Fibroblast of skin of right biceps (primary cell): ENCODE measurements at places on chromosomes 16 and 17.

GRCh38 chr16:1330260-1330914 is 3.1 kb upstream of the BAIAP3 start:
- DNase-seq, result no peak

GRCh38 chr17:39801055-39801454 is 63.1 kb downstream of the IKZF3 start:
- DNase-seq, result no peak

- DNase-seq, result no peak
Observed at GRCh38 chr17:81738801-81739393, 26.8 kb downstream of the SLC25A10 start.

DNA sequence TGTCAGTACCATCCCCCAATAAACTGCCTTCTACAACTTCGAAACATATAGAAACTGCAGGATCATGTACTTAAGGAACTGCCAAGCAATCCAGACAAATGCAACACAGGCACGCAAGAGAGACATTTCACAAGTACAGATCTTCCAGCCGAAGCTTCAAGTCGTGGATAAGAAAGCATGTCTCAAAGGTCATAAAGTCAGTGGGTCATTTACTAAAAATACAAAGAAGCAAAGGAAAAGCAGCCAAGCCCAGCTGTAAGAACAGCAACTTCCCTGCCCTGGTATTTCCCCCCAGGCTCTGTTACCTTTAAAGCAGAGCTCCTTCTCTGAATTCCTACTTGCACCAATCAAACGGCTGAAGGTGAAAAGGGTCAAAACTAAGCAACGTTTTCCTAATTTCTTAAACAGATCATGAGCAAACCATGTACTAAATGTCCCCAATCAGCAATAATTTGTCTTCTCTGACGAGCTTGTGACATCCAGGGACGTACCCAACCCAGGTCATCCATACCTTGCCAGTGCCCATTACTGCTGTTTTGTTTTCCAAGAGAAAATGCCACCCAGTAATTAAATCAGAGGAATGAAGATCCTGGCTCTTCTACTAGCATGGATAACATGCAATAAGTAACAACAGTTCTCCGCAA is 1.7 kb downstream of the AKTIP start:
- DNase-seq, result no peak

DNA sequence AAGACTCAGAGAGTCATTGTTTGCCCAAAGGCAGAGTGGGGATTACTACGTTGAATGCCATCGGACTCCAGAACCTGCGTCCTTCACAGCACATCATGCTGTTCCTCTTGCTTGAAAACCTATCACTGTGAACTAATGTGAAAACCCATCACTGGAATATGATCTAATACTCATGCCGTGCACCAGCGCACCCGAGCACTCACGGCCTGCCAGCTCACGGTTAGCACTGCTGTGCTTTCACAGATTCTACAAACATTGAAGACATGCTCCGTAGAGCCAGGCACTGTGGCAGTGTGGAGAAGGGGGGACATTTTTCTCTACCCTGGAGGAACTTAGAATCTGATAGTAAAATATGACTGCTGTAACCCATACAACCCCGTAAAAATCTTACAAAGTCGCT is 350.4 kb downstream of the C16orf95 start:
- no peak for DNase-seq

DNA sequence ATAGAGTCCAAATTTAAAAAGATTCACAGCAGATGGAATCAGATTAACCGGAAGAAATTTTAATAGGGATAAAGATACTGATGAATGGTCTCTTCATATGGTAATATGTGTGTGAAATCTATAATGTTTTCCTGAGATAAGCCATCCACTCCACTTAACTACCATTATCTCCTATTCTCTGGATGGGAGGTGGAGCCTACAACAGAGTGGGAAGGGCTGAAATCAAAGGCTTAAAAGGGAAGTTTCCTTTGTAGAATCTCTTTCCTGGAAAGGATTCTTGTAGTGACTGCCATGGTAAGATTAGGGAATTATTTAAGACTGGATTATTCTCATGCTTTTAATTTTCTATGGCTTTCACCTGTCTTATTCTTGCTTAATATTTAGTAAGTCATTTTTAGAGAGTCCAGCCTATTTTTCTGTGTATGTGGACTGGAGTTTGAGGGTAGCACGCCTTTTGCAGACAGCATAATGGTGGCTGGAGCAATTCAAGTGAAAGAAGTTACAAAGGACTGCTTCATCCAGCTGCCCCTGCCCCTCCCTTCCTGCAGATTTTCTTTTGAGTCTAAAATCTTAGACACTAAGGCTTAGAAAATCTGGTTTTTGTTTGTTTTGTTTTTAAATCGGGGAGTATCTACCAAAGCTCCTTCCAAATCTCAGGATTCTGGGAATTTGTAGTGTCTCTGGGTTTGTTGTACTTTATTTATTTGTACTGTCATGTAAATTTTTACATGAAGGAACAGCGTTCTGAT is 26.5 kb downstream of the KAT7 start:
- no peak for DNase-seq

DNA sequence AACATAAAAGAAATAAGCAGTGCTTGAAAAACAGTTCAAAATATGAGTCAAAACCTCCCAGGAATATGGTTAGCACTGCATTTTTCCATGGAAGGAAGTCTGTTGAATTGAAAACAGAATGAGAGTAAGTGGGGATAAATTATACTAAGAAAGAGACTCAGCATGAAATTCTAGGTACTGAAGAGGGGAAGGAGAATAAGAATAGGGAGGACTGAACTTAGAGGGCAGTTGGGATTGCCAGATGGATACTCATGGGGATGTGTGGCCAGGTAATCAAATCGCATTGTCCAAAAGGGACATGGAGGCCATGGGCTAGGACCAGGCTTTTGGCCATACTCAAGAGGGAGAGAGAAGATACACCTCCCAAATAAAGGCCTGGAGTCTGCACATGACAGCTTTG is 247.9 kb downstream of the CDH13 start:
- DNase-seq, result no peak

GRCh38 chr17:72927146-72927545 is 165.3 kb downstream of the SLC39A11 start:
- DNase-seq, result no peak

DNA sequence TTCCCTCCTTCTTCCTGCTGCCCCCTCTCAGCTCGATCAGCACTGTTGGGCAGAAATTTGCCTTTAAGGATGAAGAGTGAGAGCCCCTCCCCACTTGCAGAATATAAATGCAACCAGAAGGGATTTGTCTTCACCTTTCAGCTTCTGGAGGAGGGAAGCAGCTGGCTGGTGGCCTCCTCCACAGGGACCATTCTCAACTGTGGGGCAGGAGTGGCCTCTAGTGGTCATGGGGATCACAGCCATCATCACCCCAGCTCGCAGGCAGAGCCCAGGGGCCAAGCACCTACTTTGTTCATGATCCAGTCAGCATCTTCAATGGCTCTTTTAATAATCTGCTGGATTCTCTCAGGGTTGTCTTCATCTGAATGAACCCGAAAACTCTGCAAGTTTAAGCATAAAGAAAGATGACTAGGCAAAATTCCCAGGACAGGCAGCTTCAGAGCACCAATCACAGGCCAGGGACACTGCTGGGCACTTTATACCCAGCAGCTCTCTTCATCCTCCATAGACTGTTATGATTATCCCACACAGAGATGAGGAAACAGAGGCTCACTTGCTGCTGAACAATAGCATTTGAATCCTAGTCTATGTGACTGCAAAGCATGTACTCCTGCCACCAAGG is 13.1 kb downstream of the LYRM9 start:
- peak; percentile 48 for DNase-seq

DNA sequence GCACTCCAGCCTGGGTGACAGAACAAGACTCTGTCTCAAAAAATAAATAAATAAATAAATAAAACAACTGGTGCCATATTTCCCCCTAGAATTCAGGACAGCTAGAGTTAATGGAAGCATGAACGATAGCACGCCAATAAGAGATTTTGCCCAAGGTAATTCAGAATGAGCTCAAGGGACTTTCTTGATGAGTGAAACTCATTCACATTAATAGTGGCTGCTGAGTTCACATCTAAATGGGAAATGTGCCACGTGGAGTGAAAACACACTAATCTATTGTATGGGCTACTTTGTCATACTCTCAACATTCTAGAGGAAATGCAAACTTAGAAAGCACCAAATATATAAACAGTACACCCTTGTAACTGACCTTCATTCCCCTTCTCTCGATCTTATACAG is 47.4 kb upstream of the PSMD7 start:
- DNase-seq, result no peak

DNA sequence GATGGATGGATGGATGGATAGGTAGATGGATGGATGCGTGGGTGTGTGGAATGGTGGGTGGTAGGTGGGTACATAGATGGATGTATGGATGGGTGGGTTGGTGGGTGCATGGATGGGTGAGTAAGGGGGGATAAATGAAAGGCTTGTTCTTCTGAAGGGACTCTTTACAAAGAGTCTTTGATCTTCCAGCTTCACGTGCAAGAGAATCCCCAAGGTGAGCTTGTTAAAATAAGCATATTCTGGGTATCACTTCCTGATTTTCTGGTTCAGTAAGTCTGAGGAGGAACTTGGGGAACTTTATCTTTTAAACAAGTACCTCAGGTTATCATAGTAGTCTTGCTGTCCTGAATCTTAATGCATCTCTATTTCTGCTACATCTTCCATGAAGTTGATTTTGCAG is 639.1 kb downstream of the MAF start:
- no peak for DNase-seq

DNA sequence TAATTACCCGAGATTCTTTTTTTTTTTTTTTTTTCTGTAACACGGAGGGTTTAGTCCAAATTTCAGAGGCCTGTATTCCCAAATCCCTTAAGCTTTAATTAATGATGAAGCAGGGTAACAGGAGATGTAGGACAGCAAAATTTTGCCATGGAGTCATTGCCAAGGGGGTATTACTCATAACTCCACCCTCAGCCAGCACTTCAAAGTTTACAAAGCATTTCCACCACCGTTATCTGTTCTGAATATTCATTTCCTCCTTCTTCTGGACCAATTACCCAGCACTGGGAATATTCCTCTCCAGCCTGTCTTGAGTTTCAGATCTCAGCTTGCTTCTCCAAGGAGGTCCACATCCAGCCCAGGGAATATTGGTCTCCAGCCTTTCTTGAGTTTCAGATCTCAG is 747.5 kb upstream of the EEF2KMT start:
- no peak for DNase-seq

- DNase-seq, result no peak
Observed at GRCh38 chr16:19068237-19068815, 912 bp downstream of the COQ7 start.

GRCh38 chr17:56602292-56603130 is 9.0 kb downstream of the NOG start:
- DNase-seq, result no peak

GRCh38 chr16:30186782-30187555 is 3.6 kb downstream of the CORO1A start:
- DNase-seq, result peak; percentile 40

DNA sequence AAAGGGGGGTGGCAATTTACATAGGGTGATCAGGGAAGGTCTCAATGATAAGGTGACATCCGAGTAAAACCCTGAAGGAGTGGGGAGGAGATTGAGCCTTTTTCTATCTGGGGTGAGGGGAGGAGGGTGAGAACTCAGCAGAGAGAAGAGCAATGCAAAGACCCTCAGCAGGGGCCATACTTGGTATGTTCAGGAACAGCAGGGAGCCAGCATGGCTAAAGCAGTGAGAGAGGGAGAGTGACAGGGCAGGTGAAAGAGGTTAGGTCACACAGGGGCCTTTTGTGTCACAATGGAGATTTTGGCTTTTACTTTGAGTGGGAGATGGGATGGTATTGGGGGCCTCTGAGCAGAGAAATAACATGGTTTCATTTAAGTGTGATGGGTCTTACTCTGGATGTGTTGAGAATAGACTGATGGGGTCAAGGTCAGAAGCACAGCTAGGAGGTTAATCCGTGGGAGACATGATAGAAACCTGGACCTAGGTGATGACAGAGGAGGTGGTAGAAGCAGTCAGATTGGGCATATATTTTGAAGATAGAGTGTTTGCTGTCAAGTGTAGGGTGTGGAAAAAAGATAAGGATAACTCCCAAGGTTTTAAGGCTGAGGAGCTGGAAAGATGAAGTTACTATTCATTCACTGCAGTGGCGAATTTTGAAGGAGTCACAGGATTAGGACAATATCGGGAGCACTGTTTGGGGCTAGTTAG is 6.2 kb downstream of the SP2 start:
- DNase-seq, result no peak

GRCh38 chr16:86259499-86259898 is 250.8 kb upstream of the FOXF1 start:
- DNase-seq, result no peak

DNA sequence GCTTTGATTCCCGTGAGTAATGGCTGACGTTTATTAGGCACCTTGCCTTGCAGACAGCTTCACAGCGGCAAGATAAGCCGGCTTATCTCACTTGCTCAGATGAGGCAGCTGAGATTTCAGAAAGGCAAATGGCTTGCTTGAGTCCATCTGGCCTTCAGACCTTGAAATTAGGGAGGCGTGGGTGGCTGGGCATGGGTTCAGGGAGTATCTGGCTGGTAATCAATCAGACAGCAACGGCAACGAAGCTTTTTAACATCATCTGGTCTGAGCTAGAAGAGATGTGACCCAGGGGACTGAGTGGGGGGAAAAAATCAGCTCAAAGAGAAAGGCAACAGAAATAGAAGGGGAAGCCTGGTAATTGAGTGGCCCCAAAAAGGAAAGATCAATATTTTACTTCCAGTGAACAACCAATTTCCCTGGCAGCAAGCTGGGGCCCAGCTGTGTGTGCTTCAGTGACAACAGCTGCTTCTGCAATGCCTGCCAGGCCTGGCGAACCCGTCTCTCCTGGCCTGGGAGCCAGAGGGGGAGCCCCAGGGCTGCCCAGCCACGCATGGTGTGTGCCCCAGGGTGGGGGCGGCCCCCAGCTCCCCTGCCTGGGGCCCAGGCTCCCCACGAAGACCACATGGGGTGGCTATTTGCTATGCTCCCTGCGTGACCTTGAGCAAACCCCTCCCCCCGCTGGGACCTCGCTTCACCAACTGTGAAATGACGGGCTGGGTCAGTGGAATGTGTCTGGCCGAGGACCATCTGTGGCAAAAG is 34.0 kb downstream of the RAB11FIP4 start:
- no peak for DNase-seq

- DNase-seq, result no peak
Observed at GRCh38 chr16:70470927-70471341, 16.5 kb downstream of the FCSK start.

DNA sequence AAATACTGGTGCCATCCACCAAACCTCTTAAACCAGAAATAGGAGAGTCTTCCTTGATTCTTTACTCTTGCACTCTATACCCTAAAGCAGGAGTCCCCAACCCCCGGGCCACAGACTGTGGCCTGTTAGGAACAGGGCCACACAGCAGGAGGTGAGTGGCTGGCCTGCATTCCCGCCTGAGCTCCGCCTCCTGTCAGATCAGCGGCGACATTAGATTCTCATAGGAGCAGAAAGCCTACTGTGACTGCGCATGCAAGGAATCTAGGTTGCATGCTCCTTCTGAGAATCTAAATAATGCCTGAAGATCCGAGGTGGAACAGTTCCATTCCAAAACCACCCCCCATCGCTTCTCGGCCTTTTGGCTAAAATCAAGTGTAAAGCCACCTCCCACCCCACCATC is 30.3 kb upstream of the SRCIN1 start:
- DNase-seq, result no peak

GRCh38 chr17:18122990-18123753 is 14.6 kb downstream of the MYO15A start:
- DNase-seq, result no peak

- DNase-seq, result no peak
Observed at GRCh38 chr17:81502471-81503017, 10.1 kb downstream of the ACTG1 start.
